ENCODE measurements at places on chromosomes 3 and 15.

DNA sequence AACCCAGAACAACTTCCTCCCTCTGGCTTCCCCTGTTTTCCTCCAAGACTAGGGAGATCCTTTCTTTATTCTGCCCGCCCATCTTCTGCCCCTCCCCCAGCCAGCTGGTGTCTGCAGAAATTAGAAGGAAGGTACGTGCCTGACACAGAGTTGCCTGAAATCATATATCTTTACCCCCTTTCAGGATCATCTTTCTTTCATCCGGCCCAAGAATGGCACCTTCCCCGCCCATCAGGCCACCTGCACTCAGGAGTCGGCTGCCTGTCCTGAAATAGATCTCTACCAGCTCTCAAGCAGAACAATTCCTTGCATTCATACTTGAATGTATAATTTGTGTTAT lies 133.7 kb downstream of the VGLL4 start:
- DNase-seq, result no peak

DNA sequence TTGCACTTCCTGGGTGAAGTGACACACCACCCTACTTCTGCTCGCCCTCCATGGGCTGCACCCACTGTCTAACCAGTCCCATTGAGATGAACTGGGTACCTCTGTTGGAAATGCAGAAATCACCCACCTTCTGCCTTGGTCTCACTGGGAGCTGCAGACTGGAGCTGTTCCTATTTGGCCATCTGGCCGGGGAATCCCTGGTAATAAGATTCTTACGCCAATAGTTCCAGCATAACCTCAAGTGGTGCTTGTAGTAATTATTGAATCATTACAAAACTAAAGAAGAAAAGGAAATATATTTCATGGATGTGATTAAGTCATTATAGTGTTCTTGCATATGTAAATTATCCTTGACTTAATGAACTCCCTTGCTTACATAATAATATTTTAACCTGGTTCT lies 841.9 kb downstream of the CADM2 start:
- DNase-seq, result no peak

DNA sequence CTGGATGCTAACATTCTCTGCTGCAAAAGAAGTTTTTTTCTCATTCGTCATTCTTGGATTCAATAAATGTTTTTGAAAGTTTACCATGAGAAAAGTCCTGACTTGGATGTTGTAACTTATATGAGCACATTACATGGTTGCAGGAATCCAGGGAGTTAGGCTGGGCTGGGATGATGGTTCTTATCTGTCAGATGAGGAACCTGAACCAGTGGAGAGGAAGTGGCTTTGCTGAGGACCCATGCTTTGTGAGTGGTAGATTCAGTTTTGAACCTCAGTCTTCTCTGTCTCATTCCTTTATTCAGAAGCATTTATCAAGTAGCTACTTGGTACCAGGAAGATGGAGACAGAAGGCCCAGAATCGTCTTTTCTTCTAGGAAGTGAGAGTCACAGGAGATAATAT lies 3.7 kb upstream of the GASK1A start:
- DNase-seq, result no peak

GRCh38 chr15:72020799-72021198 lies 97.2 kb downstream of the MYO9A start:
- DNase-seq, result no peak

- no peak for DNase-seq
Observed at GRCh38 chr3:4751029-4751501, 228.2 kb upstream of the BHLHE40 start.

DNA sequence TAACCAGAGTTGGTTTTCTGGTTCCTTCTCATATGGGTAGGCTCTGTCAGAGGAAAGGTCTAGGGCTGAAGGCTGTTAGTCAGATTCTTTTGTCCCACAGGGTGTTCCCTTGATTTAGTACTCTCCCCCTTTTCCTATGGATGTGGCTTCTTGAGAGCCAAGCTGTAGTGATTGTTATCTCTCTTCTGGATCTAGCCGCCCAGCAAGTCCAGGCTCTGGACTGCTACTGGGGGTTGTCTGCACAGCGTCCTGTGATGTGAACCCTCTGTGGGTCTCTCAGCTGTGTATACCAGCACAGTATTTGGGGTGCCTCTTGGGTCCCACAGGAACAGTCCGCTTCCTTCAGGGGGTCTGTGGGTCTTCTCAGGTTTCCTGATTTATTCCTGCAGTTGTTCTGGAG lies 70.8 kb downstream of the PPP2R3A start:
- no peak for DNase-seq

GRCh38 chr15:58462547-58462946 lies 30.8 kb downstream of the LIPC start:
- no peak for DNase-seq

GRCh38 chr3:39438880-39439279 lies 28.6 kb upstream of the MOBP start:
- DNase-seq, result no peak

GRCh38 chr15:92638291-92638708 lies 17.3 kb downstream of the FAM174B start:
- DNase-seq, result peak; percentile 77

GRCh38 chr15:70783610-70784022 lies 20.3 kb upstream of the UACA start:
- no peak for DNase-seq

DNA sequence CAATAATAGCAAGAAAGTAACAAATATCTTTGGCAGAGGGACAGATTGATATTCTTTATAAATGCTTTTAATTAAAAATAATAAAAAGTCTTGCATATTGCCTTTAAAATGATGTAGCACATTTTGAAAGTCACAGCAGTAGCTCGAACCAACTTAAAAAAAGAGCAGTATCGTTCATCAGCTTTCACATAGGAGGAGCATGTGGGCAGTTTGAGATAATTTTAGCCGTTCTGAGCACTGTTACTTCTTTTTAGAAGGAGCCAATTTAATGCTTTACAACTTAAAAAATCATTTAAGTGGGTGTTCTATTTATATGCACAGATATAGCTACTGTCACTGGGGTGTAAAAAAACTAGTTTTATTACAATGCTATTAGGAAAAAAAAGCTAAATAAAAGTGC lies 622.7 kb upstream of the GBE1 start:
- DNase-seq, result no peak

- DNase-seq, result peak; percentile 12
Observed at GRCh38 chr3:46378426-46378942, 7.7 kb downstream of the CCR5 start.

DNA sequence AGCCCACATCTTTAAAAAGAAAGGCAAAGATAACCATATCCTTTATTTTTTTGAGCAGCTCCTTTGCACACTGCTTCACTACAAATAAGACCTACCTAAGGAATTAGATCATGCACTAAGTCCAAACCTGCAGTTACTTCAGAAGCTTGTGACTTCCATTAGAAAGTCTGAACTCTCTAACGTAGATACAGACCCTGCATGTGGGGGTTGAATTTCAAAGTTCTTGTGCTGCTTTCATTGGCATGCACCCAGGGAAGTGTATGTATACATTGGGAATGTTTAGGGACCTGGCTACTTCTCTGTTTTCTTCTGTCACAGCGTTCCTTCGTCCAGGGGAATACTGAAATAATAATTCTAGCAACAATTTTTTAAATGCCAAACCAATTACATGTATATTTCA lies 185.2 kb upstream of the IL12A start:
- no peak for DNase-seq

DNA sequence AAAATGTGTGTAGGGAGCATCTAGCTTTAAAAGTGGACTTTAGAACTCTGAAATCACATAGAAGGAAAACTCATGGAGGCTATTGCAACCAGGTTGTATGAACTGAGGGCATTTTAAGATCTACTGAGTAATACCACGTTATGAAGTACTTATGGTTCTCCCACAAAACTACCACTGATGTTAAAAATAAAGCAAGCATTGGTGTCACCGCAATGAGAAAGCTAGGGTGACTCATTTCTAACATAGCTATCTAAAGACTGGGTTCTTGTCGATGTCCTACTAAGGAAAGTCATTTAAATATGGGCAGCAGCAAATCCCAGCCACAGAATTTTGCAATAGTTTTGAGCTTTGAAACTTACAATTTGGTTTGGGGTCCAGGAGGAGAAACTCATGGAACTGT lies 584.8 kb downstream of the DIPK2A start:
- DNase-seq, result no peak

- no peak for DNase-seq
Observed at GRCh38 chr15:48418343-48418742, 87.1 kb downstream of the DUT start.

DNA sequence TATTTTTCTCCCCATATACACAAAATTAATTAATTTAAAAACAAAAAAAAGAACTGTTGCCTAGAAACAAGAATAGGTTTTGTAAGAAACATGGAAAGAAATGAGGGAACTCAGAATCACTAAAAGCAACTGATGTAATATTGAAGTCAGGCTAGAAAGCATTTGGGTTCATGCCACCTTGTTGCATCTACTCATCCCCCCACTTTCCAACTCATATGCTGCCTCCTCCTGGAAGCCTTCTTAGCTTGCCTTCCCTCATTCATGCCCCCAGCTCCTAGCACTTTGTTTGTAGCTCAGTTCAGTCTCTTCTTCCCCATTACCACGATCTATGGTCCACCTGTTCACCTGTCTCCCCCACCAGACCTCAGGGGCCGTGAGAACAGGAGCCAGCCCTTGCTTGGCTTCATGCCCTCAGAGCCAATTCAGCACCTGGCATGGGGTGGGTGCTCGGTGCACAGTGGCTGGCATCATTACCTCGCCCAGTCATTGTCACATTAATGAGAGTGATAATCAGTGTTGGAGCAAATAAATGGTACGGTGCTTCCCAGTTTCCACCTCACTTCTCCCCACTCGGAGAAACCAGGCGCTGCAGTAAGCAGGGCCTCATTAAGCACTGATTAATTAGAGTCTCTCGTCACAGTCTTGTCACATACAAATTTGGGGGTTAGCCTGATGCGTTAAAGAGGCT lies 62.4 kb upstream of the SLC6A1 start:
- no peak for DNase-seq

DNA sequence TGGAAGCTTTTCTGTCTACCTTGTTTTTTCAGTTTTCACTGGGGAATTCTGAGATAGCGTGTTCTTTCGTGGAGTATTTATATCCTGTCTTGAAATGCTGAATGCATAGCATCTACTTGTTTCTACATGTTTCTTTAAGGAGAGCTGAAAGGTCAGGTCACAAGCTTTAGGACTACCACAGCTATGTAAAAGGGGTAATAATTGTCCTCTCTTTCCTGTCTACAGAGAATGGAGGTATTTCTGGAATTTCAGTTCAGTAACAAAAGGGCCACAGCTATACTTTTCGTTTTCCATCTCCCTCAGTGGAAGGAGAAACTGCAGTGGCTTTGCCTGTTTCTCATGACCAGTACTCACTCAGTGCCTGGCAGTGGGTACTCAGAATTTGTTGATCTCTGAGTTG lies 4.7 kb downstream of the INAFM2 start:
- no peak for DNase-seq

All from NCI-H2081 (cell line).